Activated CD4-positive, CD25-positive, alpha-beta regulatory T cell treated with anti-CD3 and anti-CD28 coated beads, Interleukin-2, amount 50 U/mL, for 16 hours (primary cell): ENCODE measurements at places on chromosomes 7 and 10.

DNA sequence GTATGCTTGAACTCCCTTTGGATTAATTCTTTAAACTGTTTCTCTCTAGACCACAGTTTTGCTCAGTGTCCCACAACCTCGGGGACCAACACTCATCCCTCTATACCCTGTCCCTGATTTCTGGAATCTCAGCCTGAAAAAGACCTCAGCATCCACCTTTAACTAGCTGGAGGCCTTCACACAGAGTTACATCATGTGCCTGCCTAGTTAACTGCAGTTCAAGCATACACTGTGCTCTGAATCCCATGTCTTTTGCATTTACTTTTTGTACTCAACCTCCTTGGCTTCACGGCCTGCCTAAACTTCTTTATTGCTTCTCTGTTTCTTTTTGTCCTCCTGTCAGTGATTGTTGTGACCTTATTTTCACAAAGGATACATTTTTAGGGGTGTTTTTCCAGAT is 66.7 kb downstream of the PRKG1 start:
- no peak for DNase-seq

DNA sequence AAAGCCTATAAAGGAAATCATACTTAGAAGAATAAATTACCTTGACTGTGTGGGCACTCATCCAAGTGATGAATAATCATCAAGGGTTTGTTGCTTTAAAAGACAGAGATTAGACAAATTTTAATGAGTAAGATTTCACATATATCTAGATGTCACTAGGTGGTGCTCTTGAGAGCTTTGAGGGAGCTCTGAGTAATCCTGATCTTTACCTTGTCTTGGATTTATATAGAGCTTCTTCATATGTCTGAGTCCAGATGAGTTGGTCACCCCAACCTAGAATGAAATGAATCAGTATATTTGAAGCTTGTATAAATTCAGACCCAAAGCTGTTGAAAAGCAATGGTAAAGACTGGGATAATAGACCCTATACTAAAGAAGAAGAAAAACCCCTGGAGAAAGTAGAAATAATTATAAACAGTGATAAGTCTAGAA is 3.7 kb downstream of the AGR2 start:
- no peak for DNase-seq

- DNase-seq = no peak
Measured at GRCh38 chr10:6721964-6722615, 142.0 kb upstream of the PRKCQ start.

DNA sequence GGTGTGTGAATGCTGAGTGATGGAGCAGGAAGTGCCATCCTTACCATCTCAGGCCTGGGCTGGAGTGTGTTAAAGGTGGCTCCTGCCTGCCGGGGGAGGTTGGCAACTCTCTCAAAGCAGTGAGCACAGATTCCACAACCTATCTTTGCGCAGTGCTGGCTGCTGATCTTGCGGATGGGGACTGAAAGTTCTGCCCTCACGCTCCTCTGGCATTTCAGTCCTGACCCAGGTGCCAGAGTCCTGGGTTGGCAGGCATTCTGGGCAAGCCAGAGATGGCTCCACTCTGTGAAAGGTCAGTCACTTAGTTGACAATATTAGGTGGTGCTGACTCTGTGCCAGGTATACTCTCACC is 315.5 kb downstream of the RPS24 start:
- no peak for DNase-seq

GRCh38 chr10:25575343-25575742 is 358.7 kb upstream of the MYO3A start:
- DNase-seq = no peak
